ENCODE measurements at places on chromosomes 12 and 14.
A peak's percentile ranks its signal among the peaks of the same experiment; 100 is the strongest.

DNA sequence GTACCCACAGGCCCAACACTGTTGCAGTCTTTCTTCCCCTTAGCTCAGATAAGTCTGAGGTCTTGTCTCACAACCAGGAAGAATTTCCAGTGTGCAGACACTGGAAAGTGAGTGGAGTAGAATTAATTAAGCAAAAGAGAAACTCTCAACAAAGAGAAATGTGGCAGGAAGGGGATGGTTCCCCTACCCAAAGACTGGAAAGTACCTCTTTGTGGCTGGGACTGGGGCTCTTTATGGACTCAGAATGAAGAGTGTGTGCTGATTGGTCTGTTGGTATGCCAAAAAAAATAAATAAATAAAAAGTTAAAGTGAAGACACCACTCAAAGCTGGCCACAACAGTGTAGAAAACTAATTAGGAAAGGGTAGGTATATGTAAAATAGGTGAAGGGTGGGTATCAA, 26.4 kb downstream of the GLIPR1L1 start:
- no peak for DNase-seq

DNA sequence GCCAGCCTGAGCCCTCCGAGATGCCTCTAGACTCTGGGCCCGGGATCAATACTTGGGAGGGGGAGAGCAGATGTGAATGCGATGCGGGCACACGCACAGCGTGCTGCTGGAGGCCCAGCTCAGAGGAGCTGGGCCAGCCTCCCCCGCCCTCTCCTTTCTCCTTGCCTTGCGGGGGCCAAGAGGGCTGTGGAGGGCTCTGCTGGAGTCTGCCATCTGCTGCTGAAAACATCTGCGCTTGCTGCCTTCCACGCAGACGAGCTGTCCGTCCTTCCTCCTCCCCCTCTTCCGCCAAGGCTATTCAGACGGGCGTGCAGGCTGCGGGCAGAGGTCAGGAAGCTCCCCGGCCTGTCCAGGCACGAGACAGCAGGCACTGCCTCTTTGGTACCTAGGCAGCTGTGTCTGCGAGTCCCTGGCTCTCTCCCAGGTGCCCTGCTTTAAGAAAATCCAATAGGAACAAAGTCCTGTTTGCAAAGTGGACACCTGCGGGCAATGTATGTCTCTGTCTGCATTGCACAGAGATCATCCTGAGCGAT, 75.2 kb downstream of the SPRING1 start:
- peak; percentile 73 for DNase-seq

DNA sequence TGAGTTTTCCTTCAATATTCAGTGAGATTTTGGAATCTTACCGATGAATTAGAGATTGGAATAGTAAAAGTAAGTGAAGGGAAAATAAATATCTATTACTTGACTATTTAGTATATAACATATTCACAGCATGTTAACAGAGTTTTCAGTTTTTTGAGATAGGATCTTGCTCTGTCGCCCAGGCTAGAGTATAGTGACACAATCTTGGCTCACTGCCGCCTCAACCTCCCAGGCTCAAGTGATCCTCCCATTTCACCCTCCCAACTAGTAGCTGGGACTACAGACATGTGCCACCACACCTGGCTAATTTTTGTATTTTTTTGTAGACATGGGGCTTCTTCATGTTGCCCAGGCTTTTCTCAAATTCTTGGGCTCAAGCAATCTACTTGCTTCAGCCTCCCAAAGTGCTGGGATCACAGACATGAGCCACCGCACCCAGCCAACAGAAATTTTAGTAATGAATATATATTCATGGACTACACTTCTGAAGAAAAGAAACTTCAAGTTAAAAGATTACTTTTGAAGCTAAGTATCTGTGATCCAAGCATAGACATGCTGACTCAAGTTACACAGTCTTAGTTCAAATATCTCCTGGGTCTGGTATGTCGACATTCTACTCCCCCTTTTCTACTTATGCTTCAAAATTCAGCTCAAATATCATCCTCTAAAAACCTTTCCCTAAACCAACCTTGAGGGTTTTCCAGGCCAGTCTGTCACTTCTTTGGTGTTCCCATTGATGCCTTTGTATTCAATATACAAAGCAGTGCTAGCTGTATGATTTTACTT, 13.8 kb downstream of the UBE2N start:
- peak; percentile 20 for DNase-seq

- DNase-seq: no peak
Measured at GRCh38 chr14:68908803-68909202, 70.3 kb downstream of the ACTN1 start.

GRCh38 chr14:51342226-51342625, 102.2 kb downstream of the TMX1 start:
- DNase-seq: no peak

DNA sequence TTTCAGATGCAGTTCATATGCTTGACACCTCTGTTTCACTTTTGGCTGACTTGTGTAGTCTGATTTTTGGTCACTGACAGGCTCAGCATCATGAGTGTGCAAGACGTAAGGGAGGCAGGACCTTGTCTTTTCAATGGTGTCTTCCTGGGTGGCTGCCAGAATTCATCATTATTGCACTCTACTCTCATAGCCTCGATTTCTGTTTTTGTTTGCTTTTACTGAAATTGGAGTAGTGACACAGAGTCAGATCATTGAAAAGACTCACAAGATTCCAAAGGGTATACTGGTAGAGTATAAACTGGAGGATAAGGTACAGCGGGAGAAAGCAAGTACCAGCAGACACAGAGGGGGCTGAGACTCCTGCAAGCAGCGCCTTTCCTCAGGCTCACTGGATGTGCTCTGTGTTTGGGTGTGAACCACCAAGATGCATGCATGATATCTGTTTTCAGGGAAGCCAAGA, 126.3 kb upstream of the FGD4 start:
- DNase-seq: no peak

- no peak for DNase-seq
Measured at GRCh38 chr12:114688256-114688845, 4.4 kb upstream of the TBX3 start.

DNA sequence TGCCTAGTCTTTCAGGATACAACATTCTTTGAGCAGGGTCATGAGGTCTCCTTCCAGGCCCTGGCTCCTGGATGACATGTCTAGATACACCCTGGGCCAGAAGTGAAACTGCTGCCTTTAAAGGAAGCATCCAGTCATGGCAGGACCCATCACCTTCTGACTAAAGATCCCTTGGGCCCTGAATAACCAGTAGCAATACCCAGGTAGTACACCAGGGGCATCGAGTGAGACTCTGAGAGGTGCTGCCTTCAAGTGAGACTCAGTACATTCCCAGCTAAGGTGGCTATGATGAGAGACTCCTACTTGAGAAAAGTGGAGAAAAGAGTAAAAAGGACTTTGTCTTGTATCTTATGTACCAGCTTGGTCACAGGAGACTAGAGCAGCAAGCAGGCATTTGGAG, 23.5 kb downstream of the OR6C68 start:
- DNase-seq: no peak

DNA sequence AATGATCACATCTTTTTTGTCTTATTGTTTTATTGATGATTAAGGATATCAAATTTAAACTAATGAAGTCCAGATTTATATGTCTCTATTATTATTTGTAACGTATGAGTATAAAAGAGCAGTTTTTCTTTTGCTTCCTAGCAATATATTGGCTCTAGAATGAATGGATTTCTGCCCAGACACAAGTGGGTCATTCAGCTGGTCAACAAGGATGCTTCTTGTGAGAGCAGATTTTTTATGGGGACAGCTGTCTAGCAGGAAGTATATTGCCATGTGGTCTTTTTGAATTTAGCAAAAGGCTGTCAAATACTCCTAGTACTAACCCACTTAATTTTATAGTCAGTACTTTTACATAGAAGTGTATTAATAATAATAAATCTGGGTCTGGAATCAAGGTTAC, 1071.1 kb upstream of the FLRT2 start:
- DNase-seq: no peak

- DNase-seq: peak; percentile 2
Measured at GRCh38 chr12:20946732-20947131, 136.2 kb downstream of the SLCO1B3 start.

DNA sequence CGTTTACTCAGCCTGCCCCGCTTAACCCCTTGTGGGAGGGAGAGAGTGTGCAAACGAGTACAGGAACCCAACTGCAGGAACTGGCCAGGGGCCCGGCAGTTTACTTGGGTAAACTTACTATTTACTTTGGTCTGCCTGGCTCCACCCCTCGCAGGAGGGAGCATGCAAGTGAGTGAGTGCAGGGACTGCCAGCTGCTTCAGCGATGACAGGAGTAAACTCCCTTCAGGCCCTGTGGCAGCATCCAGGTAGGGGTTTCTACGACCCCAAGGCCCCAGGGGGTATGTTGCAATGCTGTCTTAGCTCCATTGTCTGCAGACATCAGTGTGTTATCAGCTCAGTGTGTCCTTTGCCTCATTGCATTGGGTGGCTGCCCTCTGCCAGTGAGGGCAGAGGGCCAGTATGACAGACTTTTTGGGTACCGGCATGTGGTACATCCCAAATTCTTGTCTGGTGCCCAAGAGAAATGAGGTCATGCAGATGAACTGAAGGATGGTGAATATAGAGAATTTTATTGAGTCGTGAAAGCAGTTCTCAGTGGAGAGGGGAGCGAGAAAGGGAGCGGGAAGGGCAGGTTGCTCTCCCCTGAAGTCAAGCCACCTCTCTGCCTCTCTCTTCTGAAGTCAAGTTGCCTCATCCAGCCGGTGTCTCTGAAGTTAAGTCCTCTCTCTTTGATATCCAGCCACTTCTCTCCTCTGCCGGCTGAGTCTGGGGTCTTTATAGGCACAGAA, 181.8 kb downstream of the FUT8 start:
- DNase-seq: no peak

DNA sequence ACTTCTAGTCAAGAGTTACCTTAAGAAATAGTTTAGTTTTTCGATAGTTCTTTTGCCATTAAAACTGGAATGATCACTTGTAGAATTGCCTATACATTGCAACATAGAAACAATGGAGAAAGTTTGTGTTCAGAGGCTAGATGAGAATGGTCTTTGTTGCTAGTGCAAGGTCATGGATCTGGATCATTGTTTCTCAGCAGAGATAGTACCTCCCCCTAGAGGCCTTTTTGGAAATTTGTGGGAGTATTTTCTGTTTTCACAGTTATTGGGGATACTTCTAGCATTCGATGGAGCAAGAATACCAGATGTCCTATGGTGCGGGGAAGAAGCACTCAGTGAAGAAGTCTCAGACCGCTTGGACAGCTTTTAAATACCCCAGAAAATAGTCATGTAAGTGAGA, 138.8 kb upstream of the HMGA2 start:
- no peak for DNase-seq

GRCh38 chr12:46354802-46355199, 17.8 kb downstream of the SLC38A2 start:
- DNase-seq: no peak

- peak; percentile 89 for DNase-seq
Measured at GRCh38 chr12:31106101-31106803, 32.6 kb downstream of the DDX11 start.

GRCh38 chr14:22531451-22532344, 57.3 kb downstream of the DAD1 start:
- DNase-seq: no peak

DNA sequence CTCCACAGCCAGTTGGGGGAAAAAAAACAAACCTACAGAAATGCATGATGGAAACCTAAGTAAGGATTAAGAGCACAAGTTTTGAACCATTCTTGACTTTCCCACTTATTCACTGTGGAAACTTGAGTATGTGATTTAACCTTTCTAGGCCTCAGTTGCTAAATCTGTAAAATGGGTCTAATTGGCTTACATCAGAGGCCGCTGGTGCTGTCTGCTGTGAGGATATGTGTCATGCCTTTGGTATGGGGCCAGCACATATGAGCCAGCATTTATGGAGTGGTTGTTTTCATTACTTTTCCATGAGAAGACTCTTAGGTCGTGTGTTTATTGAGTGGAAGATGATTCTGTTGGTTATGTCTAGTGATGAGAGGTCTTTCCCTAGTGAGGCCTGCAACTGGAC, 102.4 kb downstream of the ESR2 start:
- no peak for DNase-seq

DNA sequence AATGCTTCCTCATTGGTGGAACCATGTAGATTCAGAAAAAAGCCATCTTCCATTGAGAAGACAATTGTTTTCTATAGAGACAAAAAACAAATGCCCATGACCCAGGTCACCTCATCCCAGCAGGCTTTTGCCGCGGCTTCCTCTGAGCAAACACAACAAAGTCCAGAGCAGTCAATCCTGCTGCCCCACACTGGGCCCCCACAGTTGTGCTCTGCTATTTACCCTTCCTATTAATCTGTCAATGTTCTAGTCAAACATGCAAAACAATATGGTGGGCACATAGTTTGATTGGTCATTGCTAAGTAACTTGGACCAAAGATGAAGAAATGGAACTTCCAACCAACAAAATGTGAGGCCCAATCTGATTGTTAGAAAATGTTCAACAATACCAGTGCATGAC, 20.7 kb downstream of the C12orf42 start:
- DNase-seq: no peak

GRCh38 chr12:93237235-93237915, 140.3 kb upstream of the NUDT4 start:
- no peak for DNase-seq

All from NCI-H2171 treated with DMSO at 0.1 percent for 48 hours (cell line).